HT1080 (cell line): ENCODE measurements at places on chromosomes 13 and 19. TPM values are rescaled to one million over a fixed set of nuclear protein-coding genes. Genes with fewer than 3 reads are reported as not detected.

The APOE gene
- 1.4 and 1.9 TPM in 2 replicates for total RNA-seq

DNA sequence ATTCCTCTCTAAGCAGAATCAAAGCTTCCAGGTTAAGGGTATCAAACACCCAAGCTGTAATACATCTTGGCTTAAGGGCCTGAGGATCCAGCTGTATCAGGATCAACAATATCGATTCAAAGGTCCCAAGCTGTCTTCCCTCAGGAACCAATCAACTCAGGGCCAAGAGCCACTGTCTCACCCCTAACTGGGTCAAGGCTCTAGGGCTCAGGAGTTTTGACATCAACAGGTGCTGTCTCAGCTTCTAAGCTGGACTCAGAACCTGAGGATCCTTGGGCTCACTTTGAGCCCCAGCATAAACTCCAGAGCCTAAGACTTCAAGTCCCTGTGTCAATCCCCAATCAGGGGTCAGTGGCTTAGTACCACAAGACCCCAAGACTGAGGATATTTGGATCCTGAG, 917 bp downstream of the FBXW9 start:
- DNase-seq: no peak

The MEF2B gene
- not detected in 2 replicates for total RNA-seq

The RNF6 gene
- total RNA-seq: 33.5 and 37.6 TPM in 2 replicates
